ENCODE measurements at places on chromosomes 3 and 15. TPM values are rescaled to one million over a fixed set of nuclear protein-coding genes. Genes with fewer than 3 reads are reported as not detected.

Gene SEC22C
- 56.6 TPM for total RNA-seq

Gene PRICKLE2
- total RNA-seq, result not detected

Gene SLCO3A1
- 31.5 TPM for total RNA-seq

Gene GADL1
- total RNA-seq, result not detected

Gene NT5DC2
- 5.8 TPM for total RNA-seq

Gene KPNA4
- 50.1 TPM for total RNA-seq

- DNase-seq, result no peak
Observed at GRCh38 chr3:145864336-145864735, 296.6 kb downstream of the PLOD2 start.

DNA sequence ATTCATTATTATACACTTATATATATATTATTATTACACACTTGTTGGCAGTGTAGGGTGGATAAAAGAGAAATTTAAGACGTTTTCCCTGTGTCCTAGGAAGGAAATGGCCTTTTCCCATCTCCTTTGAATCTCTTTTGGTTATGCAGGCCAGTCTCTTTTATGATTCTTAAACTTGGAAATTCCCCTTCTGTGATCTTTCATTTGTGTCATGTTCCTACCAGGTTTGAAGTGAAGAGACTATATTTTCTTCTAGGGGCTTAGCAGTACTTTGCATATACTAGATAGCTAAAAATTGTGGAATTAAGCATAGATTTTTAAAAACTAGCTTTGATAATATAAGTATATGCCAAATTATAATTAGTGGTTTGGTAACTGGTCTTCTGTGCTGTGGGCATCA lies 58.5 kb downstream of the BBX start:
- DNase-seq, result no peak

- no peak for DNase-seq
Observed at GRCh38 chr3:100875239-100875638, 118.0 kb downstream of the ABI3BP start.

GRCh38 chr3:17770682-17771081 lies 28.3 kb upstream of the TBC1D5 start:
- no peak for DNase-seq

DNA sequence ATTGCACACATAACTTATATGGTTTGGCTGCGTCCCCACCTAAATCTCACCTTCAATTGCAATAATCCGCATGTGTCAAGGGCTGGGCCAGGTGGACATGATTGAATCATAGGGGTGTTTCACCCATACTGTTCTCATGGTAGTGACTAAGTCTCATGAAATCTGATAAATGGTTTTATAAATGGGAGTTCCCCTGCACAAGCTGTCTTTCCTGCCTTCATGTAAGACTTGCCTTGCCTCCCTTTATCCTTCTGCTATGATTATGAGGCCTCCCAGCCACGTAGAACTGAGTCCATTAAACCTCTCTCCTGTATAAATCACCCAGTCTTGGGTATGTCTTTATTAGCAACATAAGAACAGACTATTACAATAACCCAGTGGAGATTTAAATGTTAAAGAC lies 653.9 kb downstream of the ROBO1 start:
- DNase-seq, result no peak

DNA sequence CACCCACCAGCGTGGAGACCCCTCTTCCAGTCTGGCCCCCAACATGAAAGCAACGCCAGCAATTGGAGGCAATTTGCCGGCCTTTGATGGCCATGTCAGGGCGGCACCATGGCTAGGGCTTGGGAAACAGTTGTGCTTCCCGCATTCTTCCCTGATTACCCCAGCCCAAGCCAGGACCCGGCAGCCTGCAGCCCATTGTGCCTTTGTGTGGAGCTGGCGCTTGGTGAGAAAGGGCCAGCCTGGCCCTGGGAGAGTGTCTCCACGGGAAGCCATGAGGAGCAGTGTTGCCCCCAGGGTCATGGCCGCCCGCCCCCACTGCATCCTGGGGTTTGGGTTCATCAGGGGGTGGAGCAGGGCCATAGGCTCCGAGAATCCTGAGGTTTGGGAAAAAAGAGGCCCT lies 66.0 kb downstream of the DNAJB8 start:
- DNase-seq, result no peak

DNA sequence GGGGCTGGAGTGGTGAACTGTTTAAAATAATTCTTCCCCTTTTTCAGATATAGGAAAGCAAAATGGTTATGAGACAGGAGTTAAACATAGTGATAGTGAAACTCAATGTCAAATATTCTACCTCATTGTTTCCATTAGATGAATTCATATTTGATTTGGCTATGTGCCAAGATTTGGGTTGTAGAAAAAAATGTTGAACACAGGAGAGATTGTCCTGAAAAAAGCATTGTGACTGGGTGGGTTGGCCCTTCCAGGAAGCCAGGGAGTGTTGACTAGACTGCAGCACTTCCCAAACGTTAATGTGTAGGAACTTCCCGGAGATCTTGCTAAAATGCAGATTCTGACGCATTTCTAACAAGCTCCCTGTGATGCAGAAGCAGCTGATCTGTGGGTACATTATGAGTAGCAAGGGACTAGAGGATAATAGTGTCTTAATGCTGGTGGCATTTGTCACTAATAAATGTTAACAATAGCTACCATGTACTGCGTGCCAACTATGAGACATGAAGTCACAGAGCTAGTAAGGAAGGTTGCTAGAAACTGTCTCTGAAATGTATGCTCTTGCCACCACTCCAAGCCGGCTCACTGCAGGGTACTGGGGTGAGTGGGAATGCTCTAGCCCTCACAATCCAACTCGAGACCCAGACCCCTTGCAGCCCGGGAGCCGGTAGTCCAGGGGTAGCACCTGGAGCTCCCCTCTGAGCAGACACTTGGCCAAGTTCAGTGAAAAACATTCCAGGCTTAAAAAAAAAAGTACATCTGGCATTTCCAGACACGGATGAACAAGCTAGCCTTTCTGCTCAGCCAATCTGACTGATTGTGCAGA lies 120.6 kb downstream of the CD47 start:
- no peak for DNase-seq

DNA sequence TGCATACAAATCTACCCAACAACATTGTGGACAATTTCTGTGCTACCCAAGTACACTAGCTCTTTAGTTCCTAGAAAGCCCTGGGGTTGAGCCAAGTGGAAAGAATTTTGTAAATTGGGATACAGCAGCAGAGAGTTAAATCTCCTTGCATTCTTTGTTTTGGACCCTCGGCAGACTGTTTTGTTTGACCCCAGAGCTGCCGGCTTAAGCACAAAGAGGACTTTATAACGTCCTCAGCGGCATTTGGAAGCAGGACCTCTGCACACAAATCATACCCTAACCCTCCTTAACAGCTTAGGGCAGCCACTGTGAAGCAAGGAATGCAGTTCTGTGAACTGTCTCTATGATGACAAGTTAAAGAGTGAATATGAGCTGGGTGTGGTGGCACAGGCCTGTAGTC lies 415.3 kb downstream of the CNTN4 start:
- no peak for DNase-seq

Measured in CD4-positive, alpha-beta memory T cell (primary cell).